Esophagus squamous epithelium (tissue), 5 donors: ENCODE measurements at places on chromosomes 6 and 20.

DNA sequence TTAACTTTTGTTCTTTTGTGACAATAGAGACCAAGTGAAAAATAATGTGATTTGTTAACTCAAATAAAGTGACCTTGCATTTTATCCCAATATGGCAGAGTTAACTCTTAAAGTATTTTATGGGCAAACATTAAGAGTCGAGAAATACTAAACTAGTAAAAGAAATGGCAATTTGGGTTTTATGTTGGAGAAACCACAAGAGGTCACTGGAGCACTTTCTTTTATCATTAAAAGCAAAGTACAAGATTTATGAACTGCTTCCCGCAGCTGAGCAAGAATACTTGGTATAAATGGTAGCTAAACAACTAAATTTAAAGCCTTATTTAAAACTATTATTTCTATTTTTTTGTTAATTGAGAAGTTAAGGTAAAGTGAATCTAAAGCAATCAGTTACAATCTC is 33.5 kb upstream of the MCM9 start:
- DNase-seq, result no peak

- no peak for DNase-seq
Measured at GRCh38 chr6:63349401-63349800, 29.6 kb upstream of the LGSN start.

DNA sequence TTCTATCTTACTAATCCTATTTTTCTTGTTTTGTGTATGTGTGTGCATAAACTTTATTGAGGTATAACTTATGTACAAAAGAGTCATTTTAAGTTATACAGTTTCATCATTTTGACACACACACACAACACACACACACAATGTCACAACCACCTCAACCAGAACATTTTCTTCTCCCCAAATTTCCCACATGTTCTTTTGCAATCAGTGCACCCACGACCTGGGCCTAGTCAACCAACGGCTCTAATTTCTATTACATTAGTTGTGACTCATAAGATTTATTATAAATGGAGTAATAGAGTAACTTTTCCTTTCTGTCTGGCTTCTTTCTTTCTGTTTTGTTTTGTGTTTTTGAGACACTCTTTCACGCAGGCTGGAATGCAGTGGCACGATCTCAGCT is 9.8 kb upstream of the POM121L2 start:
- DNase-seq, result no peak

DNA sequence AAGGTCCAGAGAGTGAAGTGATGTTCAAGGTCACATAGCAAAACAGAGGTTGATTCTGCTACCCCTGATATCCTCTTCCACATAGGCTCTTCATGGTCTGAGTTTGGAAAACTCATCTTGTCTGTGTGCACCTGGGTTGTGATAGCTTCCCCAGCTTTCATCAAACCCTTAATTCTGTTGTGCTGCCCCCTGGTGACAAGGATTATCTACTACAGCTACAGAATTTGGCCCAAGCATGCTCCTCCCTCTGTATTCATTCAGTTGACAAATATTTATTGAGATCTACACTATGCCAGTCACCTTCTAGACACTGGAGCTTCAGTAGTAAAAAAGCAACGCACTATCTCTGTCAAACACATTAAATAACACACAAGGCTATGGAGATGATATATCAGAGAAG is 50.4 kb downstream of the SMPDL3A start:
- no peak for DNase-seq

DNA sequence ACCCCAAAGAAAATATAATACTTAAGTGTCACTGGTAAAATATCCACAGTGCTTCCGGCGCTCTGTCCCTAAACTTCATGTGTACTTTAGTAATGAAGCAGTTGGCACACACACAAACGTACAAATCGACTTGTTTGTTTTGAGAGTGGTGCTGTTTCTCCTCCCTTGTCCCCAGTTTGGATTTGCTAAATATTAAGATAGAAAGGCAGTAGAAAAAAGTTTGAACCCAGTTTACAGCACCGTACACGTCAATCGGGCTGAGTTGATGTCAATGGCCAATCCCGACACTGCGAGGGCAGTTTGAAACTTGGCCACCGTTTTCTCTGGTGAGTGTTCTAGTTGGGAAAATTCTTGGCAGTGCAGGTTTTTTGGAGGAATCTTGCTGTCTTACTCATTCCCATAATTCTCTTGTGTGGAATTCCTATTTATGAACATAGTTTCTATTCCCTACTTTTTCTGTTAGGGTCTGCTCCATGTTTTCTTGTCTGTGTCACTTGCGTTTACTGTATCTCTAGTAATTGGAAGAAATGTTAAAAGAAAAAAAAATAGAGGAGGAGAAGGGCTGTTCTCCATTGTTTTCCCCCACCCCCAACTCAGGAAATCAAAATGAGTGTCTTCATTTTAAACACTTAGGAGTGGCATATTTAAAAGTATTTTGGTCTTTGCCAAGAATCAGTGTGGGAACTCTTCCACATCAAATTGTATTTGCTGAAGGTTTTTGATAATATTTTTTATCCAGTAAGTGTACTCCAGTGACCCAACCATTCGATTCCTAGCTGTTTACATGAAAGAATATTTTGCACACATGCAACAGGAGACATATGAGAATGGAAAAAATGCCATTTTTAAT is 72.3 kb downstream of the OR2B2 start:
- DNase-seq, result no peak

GRCh38 chr20:62951143-62951895 is 1.2 kb upstream of the SLC17A9 start:
- DNase-seq, result no peak

DNA sequence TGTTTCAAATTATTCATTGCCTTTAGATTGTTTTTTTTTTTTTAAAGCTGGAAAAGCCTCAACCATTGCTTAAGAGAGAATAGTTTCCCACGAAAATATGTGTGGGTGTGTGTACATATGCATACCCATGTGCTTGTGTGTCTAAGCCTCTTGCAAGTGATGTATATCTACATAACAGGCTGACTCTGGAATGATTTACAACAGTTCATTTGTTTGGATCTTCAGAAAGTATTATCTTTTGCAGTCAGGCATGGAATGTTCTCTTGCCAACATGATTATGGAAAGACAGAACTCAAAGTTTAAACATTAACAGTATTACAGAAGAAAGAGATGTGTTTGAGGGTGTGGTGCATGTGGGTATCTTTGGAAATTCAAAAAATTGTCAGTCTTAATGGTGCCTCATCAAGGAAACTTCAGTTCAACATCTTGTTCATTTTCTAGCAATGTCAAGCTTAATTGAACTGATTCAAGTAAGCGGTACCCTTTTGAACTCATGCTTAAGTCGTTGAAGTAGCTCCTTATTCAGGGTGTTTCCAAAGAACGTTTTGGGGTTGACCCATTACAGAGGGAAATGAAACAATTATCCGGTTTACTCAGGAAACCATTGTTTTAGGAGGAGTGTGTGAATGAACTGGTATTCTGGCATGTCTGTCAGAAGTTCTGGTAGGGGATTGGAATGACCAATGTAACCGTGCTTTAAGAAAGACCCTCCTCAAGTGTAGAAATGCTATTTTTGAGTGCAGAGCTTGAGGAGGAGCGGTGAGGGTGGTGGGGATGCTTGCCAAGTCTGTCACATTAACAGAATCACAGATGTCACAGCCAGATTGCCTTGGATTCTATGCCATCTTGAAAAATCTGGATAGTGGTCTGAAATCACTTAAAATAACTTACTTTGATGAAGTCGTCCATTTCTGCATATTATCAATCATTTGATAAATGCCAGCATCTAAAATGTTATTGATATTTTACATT is 60.3 kb downstream of the ADGRG6 start:
- no peak for DNase-seq

- no peak for DNase-seq
Measured at GRCh38 chr6:162014069-162014811, 713.3 kb downstream of the PRKN start.

DNA sequence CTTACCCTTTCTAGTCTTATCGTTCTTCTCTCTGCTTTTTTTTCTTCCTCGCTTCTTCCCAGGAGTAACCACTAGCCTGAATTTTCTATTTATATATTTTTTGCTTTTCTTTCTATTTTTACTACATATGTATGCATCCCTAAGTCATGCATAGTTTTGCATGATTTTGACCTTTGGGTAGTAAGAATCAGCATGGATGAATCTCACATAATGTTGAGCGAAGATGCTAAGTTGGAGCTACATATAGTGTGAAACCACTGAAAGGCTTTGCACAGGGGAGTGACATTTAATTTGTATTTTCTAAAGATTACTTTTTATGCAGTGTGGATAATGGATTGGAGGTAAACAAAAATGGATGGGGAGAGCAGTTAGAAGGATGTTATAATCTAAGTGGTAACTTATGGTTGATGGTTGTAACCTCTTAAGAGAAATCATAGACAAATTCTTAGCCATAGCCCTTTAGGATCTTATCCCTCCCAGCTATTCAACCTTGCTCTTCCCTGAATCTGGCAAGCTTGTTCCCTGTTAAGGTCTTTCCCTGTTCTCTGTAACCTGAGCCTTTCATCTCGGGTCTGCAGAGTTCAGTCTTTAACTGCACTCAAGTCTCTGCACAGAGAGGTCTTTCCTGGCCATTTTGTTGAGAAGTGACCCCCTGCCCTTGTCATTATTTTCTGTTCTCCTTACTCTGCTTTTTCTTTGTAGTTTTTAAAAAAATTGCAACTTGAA is 18.0 kb downstream of the PEX7 start:
- no peak for DNase-seq

DNA sequence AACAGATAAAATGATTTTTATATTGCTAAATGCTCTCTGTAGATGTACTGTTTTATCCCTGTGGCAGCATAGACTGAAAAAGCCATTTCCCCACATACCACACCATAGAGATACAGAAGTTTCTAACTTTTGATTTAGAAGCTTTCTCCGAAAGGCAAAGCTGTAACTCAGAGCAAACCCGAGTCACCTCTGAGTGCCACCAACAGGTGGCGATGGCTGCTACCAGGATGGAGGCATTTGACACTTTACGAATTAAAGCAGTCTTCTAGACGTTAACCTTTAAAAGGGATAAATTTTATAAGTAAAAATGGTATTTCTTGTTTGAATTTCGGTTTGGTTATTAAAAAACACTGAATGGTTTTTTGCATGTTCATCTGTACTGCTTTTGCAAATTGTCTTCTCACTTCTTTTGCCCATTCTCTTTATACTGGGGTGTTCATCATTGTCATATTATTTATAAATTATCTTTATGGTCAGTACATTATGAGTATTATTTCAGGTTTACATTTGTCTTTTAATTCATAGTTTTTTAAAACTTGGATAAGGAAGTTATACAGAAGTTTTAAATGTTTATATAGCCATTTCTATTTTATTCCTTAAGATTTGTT is 201.0 kb upstream of the CEP162 start:
- no peak for DNase-seq

DNA sequence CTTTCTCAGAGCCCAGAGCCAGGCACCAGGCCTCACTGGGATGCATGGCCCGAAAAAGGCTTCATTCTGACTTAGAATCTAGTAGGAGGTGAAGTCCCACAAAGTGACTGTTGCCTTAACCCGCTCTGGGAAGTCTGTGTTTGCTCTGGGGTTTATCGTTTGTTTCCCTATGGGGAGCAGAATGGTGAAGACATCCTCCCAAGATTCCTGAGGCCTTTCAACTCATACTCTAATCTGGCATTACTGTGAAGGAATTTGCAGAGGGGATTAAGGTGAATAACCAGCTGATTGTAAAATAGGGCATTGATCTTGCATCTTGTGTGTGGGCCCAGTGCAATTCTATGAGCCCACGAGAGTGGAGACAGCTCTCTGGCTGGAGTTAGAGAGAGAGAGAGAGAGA is 67.8 kb downstream of the CDH26 start:
- no peak for DNase-seq

DNA sequence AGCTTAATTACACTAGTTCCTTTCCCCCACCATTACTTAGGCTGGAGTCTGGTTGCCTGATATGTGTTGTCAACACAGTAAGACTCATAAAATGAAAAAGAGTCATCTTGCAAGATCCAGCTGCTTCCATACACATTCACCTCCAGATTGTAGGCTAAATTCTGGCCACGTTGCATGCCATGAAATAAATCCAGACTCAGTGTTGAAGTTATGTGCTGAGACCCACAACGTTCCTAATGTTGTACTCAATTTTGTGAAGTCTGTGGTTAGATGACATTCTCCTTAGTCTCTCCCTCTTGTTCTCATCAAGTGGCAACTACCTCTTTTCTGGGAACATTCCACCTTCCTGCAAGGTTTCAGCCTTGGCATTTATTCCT is 212.3 kb downstream of the LMBRD1 start:
- DNase-seq, result no peak
